Mesenteric fat pad (tissue), 1 donor: ENCODE measurements at places on chromosomes 11 and 22. TPM values are rescaled to one million over a fixed set of nuclear protein-coding genes. Genes with fewer than 3 reads are reported as not detected.
A peak's percentile ranks its signal among the peaks of the same experiment; 100 is the strongest.

- no peak for DNase-seq
Measured at GRCh38 chr11:73288192-73288872, 16.2 kb downstream of the P2RY6 start.

- DNase-seq = peak; percentile 45
Measured at GRCh38 chr11:126496576-126497337, 141.3 kb downstream of the ST3GAL4 start.

DNA sequence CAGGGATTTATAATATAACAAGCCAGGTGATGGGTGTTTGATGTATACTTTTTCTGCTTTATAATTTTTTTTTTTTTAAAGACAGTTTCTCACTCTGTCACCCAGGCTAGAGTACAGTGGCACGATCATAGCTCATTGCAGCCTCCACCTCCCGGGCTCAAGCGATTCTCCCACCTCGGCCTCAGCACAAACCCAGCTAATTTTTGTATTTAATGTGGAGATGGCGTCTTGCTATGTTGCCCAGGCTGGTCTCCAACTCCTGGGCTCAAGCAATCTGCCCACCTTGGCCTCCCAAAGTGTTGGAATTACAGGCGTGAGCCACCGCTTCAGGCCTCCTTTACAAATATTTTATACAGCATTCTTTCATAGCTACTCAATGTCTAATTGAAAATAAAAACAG, 48.6 kb downstream of the MORC2 start:
- DNase-seq = no peak

DNA sequence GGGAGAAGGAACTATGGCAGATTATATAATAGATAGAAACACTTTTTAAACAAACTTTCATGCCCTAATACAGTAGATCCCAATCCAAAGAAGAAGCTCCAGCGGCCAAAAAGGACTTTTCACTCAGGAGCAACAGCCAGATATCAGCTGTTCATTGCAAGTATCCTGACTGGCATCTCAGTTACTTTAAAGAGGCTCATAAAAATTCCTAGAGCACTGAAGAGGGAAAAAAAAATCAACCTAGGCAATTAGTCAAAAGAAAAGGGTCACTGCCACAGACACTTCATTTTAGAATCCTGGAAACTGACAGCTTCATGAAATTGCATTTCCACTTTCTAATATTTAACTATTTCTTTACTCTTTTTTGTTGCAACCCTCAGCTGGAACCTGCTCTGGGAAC, 170.6 kb upstream of the SOX6 start:
- DNase-seq = no peak

DNA sequence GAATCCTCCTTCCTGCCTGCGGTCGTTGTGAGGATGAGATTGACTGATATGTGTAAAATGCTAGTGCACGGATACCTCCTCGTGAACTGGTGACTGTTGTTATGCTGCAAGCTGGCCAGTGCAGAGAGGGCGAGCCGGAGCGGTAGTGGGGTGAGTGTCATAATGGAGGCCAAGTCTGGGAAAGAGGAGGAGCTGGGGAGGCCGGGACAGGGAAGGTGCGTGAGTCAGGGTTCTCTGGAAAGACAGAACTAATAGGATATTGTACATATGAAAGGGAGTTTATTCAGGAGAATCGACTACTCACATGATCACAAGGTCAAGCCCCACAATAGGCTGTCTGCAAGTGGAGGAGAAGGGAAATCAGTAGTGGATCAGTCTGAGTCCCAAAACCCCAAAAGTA, 56.8 kb upstream of the FADD start:
- no peak for DNase-seq

DNA sequence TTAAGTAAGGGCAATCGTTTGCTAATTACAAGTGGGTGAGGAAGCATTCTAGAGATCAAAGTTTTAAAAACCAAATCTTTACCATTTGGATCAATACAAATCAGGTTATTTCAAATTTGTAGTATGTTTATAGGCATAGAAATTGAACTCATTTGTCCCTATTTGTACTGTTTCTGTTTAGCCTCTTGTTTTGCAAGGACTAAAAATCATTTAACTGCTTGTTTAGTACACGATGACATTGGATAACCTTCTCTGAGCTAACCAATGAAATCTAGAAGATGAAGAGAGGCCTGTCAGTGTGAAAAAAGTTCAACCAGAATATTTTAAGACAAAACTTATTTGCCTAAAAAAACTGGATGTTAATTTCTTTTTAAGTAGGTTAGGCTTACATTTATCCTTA, 40.0 kb downstream of the ZC3H12C start:
- DNase-seq = no peak

DNA sequence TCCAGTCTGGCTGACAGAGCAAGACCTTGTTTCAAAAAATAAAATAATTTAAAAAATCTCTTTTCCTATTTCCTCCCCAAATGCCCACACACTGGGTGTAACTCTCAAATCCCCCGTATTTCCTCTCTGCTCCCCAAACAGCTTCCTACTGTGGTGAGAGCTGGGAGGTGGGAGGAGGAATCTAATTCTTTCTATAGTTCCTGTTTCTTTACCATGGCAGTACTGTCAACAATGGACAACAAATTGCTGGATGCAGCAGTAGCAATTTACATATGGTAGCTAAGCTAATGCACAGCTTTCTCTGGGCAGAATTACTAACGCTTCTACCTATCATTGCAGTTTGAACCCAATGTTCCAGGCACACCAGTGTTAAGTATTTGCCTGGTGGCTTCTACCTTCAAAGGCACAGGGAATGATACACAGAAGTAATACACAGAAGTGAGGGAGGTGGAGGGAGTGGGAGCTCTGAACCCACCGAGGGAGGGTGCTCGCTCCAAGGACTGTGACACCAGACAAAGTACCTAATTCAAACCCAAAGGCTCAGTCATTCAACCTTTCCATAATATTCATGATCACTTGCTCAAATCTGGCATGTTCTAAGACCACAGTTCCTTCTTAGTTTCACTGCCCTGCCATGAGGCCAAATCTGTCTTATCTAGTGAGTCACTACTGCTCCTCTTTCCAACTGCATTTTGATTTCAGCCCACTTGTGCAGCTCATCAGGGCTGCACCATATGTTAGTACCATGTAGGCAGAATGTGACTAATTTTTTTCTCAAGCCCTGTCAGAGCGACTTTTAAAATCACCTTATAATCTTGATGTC, 37.9 kb downstream of the CELF1 start:
- no peak for DNase-seq

DNA sequence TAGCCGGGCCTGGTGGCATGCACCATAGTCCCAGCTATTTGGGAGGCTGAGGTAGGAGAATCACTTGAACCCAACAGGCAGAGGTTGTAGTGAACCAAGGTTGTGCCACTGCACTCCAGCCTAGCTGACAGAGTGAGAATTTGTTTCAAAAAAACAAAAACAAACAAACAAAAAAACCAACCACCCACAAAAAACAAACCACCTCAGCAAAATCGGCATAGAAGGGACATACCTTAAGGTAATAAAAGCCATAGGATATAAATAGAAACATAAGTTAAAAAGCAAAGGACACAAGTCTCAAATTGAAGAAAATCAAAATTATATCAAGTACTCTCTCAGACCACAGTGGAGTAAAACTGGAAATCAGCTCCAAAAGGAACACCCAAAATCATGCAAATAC, 33.2 kb downstream of the PIWIL3 start:
- no peak for DNase-seq

- no peak for DNase-seq
Measured at GRCh38 chr11:115446214-115446613, 58.0 kb downstream of the CADM1 start.

GRCh38 chr11:1150116-1150515, 7.6 kb upstream of the MUC5AC start:
- DNase-seq = no peak

DNA sequence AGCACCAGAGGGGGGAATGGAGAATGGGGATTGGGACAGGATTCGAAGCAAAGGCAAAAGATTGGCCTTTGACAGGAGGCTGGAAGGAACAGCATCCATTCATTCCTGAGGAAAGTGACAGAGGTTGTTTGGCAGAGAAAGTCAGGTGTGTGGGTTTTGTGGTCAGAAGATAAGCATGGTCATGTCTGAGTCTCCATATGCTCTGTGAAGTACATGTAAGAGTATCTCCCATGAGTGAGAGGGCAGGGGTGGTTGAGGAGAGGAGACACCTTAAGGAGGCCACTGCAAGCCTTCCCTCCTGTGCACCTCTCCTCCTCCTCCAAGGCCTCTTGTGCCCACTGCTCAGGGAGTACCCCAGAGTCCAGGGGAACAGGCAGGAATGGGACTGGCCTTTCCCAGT, 1.9 kb upstream of the NLRP10 start:
- no peak for DNase-seq

GRCh38 chr22:43488031-43488866, 76.4 kb downstream of the MPPED1 start:
- DNase-seq = no peak

- DNase-seq = no peak
Measured at GRCh38 chr11:8026982-8027381, 39.8 kb downstream of the EIF3F start.

The PTPRCAP gene
- total RNA-seq = 3.3 TPM

The ZBTB16 gene
- total RNA-seq = 196 TPM

The CEND1 gene
- not detected for total RNA-seq
